ENCODE measurements at places on chromosomes 6 and 20. TPM values are rescaled to one million over a fixed set of nuclear protein-coding genes. Genes with fewer than 3 reads are reported as not detected.

- no peak overlapping the region for H3K4me3 ChIP-seq
- H3K36me3 ChIP-seq, result no peaks in the 10 kb centered on the region
- H3K27ac ChIP-seq, result no peak overlapping the region
- no peaks in the 10 kb centered on the region for H3K27me3 ChIP-seq
- no peaks in the 10 kb centered on the region for H3K4me1 ChIP-seq
Measured at GRCh38 chr6:147689398-147689797, 180.9 kb downstream of the SAMD5 start.

DNA sequence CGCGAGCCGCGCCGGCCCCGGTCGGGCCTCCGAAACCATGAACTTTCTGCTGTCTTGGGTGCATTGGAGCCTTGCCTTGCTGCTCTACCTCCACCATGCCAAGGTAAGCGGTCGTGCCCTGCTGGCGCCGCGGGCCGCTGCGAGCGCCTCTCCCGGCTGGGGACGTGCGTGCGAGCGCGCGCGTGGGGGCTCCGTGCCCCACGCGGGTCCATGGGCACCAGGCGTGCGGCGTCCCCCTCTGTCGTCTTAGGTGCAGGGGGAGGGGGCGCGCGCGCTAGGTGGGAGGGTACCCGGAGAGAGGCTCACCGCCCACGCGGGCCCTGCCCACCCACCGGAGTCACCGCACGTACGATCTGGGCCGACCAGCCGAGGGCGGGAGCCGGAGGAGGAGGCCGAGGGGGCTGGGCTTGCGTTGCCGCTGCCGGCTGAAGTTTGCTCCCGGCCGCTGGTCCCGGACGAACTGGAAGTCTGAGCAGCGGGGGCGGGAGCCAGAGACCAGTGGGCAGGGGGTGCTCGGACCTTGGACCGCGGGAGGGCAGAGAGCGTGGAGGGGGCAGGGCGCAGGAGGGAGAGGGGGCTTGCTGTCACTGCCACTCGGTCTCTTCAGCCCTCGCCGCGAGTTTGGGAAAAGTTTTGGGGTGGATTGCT is 1.3 kb downstream of the VEGFA start:
- H3K4me3 ChIP-seq, result peak overlapping the region; percentile 83
- peak overlapping the region; percentile 98 for H3K27ac ChIP-seq
- H3K4me1 ChIP-seq, result peaks cover 25% of the 10 kb centered on the region
- peak; percentile 37 for DNase-seq

GRCh38 chr6:119871520-119871919 is 522.0 kb upstream of the MAN1A1 start:
- no peaks in the 10 kb centered on the region for H3K36me3 ChIP-seq
- H3K27ac ChIP-seq, result no peak overlapping the region
- no peak overlapping the region for H3K4me3 ChIP-seq
- H3K4me1 ChIP-seq, result no peaks in the 10 kb centered on the region
- no peaks in the 10 kb centered on the region for H3K27me3 ChIP-seq

- DNase-seq, result peak; percentile 35
- H3K36me3 ChIP-seq, result no peaks in the 10 kb centered on the region
- no peak overlapping the region for H3K27ac ChIP-seq
- no peaks in the 10 kb centered on the region for H3K4me1 ChIP-seq
- H3K4me3 ChIP-seq, result no peak overlapping the region
Measured at GRCh38 chr6:134373282-134373922, 55.5 kb upstream of the SGK1 start.

GRCh38 chr6:47141963-47142362 is 99.8 kb upstream of the ADGRF1 start:
- no peak for DNase-seq
- H3K36me3 ChIP-seq, result no peaks in the 10 kb centered on the region
- H3K27ac ChIP-seq, result no peak overlapping the region
- no peaks in the 10 kb centered on the region for H3K27me3 ChIP-seq
- H3K4me1 ChIP-seq, result peaks cover 5% of the 10 kb centered on the region

DNA sequence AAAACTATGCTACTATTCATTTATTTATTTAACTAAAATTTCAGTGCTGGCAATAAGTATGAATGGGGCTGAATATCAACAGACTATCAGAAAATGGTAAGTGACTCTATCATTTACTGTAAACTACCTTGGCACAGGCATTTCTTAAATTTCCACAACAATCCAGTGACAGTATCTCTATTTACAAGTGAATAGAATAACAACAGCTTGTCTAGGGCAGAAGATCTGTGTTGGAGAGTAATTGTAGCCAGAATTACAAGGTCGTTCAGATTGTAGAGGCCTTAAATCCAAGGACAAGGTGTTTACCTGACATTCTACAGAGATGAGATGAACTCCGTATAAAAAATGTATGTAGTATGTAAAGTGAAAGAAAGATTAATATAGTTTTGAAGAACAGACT is 193.8 kb upstream of the SIM1 start:
- H3K27ac ChIP-seq, result no peak overlapping the region
- DNase-seq, result no peak
- H3K4me3 ChIP-seq, result no peak overlapping the region
- H3K36me3 ChIP-seq, result no peaks in the 10 kb centered on the region
- H3K27me3 ChIP-seq, result no peaks in the 10 kb centered on the region

DNA sequence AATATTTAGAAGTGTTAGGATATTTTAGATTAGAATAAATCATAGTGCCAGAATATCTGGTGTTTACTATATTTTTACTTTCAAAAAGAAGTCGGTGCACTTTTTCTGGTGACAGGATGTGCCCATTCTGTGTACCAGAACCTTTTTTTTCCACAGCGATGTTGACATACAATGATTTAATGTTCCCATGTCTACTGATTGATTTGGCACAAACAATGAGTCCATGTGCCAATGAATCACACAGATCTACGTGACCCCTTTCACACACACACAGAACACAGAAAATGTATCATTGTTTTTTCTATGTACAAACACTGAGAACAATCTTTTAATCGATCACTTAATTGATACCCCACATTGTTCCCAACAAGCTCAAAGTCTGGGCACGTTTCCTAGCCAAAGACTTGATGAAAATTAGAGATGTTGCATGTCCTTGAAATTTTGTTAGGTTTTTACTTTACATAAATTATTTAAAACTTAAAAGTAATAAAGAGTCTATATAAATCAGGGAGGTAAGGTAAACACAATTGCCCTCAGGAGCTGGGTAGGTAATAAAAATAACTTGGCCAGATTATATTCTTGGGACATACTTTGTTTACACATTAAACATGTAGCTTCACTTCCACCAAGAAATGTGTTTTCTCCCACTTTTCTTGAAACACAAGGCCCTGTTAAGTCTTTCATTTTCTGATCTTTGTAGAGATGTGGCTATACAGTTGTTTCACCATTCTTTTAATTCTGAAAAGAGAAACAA is 36.4 kb upstream of the SOX4 start:
- H3K27me3 ChIP-seq, result no peaks in the 10 kb centered on the region
- H3K4me1 ChIP-seq, result no peaks in the 10 kb centered on the region
- no peak for DNase-seq

GRCh38 chr6:140500849-140501248 is 1126.4 kb upstream of the CITED2 start:
- no peaks in the 10 kb centered on the region for H3K27me3 ChIP-seq
- H3K27ac ChIP-seq, result no peak overlapping the region

DNA sequence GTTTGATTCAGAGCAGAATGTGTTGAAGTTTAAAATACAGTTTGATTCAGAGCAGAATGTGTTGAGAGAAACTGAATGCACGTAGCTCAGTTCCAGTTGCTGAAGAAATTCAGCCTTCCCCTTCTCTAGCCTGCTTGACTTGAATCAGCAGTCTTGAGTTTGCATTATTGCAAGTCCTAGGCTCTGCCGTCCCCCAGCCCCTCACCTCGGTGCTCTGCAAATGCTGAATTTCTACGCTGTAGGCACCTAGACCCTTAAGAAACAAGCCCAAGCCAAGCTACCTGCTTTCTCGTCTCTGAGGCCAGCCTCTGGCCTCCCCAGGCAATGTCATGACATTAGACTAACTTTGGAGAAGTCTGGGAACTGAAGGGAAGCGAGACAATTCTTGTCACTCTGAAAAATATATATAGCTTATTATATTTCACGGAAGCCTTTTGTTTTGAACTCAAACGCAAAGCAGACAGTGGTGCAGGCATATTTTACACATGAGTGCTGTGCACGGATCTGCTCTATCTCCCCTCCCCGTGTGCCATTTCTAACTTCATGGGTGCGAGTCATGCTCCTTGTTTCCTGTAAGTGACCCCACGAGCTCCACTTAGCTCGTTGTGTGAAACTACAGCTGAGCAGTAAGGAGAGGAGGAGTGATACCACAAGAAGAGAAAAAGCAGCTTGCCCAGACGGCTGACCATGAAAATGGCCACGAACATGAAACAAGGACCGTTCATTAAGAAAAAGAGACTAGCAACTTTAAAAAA is 71.4 kb upstream of the DUSP22 start:
- no peak for DNase-seq
- H3K4me1 ChIP-seq, result no peaks in the 10 kb centered on the region
- H3K27me3 ChIP-seq, result no peaks in the 10 kb centered on the region
- no peaks in the 10 kb centered on the region for H3K36me3 ChIP-seq
- H3K4me3 ChIP-seq, result no peak overlapping the region

PACSIN1 gene
- total RNA-seq, result not detected

SPATA25 gene
- total RNA-seq, result 3.0 TPM

SRC gene
- total RNA-seq, result 17.8 TPM

VNN1 gene
- 0.46 TPM for total RNA-seq
